ENCODE measurements at places on chromosomes 13 and 19. TPM values are rescaled to one million over a fixed set of nuclear protein-coding genes. Genes with fewer than 3 reads are reported as not detected.

DNA sequence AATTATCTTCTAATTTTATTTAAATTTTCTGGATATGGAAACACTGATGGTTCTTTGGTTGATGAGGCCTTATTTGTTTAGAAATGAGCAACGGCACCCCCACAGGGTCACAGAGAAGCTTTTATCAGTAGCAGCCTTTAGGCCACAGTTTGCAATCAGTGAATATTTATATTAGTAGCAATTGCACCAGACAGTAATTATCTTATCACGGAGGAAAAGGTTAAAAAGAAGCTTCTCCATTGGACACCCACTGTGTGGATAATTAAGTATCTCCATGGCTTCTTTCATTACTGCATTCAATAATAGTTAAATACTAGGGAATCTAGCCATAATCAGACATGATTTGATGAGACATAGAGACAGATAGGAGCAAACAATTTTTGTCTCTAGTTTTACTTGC lies 2099.2 kb upstream of the PCDH20 start:
- no peak overlapping the region for H3K27ac ChIP-seq
- no peak for DNase-seq
- H3K36me3 ChIP-seq = no peaks in the 10 kb centered on the region
- H3K27me3 ChIP-seq = no peaks in the 10 kb centered on the region

DNA sequence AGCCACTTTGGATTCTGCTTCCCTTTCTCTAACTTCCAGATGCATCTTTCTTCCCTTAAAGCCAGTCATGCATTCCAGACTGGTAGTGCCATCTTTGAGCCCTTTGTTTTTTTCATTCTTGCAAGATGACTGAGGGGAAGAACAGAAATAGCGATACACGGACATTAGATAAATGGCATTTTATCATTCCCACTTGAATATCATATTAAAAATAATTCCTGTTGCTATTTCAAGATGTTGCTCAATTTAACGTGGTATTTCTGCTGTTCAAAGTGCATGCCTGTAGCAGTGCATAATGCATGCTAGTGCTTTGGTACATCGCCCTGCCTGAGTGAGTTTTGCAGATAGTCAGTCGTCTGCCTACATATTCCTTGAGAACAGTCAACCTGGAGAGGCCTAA lies 140.6 kb upstream of the FRY start:
- no peak for DNase-seq
- H3K4me3 ChIP-seq = no peak overlapping the region
- H3K4me1 ChIP-seq = peaks cover 3% of the 10 kb centered on the region
- H3K27me3 ChIP-seq = no peaks in the 10 kb centered on the region

DNA sequence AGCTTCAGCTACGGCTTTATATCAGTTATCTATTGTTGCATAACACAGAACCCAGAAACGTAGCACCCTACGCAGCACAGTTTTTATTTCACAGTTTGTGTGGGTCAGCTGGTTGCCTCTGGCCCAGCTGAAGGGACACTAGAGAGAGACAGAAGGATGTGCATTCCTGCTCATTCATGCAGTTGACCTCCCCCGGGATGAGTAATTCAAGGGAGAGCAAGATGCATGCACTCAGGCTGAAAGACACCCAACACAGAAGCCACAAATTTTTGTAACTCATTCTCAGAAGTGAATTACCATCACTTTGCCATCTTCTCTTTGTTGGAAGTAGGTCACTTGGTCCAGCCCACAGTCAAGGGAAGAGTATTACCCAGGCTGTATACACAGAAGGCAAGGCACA lies 89.5 kb downstream of the EFNB2 start:
- H3K36me3 ChIP-seq = no peaks in the 10 kb centered on the region
- no peaks in the 10 kb centered on the region for H3K4me1 ChIP-seq
- DNase-seq = no peak
- peaks cover 2% of the 10 kb centered on the region for H3K27me3 ChIP-seq
- H3K27ac ChIP-seq = no peak overlapping the region
- no peak overlapping the region for H3K4me3 ChIP-seq

DNA sequence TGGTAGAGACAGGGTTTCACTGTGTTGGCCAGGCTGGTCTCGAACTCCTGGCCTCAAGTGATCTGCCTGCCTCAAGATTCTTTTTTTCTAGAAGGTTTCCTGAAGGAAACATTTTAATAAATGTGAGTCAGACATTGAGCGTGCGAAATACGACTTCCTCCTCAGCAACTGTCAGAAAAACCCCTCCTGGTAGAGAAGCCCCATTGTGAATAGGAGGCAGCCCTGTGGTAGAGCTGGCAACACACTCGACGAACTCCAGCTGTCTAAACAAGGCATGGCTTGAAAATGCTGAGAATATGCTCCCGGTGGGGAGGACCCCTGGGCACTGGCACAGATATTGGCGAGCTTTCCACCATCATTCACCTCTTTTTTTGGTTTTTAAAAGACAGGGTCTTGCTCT lies 9.8 kb downstream of the ZNF333 start:
- H3K4me1 ChIP-seq = no peaks in the 10 kb centered on the region
- no peaks in the 10 kb centered on the region for H3K27me3 ChIP-seq
- no peak overlapping the region for H3K27ac ChIP-seq
- H3K4me3 ChIP-seq = no peak overlapping the region
- no peak for DNase-seq

- no peak overlapping the region for H3K4me3 ChIP-seq
- peaks cover 3% of the 10 kb centered on the region for H3K4me1 ChIP-seq
- H3K27me3 ChIP-seq = no peaks in the 10 kb centered on the region
Observed at GRCh38 chr13:43664700-43665191, 122.0 kb downstream of the ENOX1 start.

- peaks cover 8% of the 10 kb centered on the region for H3K4me1 ChIP-seq
- H3K36me3 ChIP-seq = peaks cover 3% of the 10 kb centered on the region
- no peak for DNase-seq
- H3K4me3 ChIP-seq = no peak overlapping the region
- H3K27me3 ChIP-seq = peaks cover 42% of the 10 kb centered on the region
Observed at GRCh38 chr13:99040536-99041131, 62.8 kb upstream of the DOCK9 start.

DNA sequence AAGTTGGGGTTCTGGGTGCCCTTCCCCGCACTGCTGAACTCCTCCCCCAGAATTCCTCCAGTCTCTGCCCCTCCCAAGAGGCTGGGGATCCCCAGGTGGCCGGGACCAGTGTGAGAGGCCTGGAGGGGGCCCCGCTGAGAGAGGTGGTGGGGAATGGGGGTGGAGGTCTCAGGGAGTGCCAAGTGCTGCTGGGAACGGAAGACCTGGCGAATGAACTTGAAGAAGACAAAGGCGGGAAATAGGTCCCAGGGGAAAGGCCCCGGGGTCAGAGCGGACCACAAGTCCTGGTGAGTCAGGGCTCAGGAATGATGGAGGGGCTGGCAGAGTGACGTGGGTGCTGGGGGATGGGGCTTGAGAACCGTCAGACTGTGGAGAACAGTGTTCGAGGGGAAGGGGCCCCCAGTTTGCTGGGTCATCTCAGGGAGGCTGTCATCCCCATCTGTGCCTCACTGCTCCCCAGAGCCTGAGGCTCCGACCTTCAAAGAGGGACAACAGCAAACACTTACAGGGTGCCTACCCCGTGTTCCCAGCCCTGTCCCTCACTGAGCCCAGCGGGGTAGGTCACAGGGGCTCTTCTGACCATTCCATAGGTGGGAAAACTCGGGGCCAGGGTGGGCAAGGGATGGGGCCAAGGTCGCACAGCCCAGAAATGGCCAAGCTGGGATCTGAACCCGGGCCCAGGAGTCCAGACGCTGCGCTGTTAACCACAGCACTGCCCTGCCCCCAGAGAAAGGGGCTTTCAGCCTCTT lies 16.0 kb upstream of the SEMA6B start:
- H3K36me3 ChIP-seq = no peaks in the 10 kb centered on the region
- no peak overlapping the region for H3K4me3 ChIP-seq
- H3K27me3 ChIP-seq = peaks cover 48% of the 10 kb centered on the region
- peaks cover 3% of the 10 kb centered on the region for H3K4me1 ChIP-seq
- no peak for DNase-seq

GRCh38 chr13:78137404-78138142 lies 218.9 kb upstream of the EDNRB start:
- peak; percentile 18 for DNase-seq
- H3K27me3 ChIP-seq = peaks cover 5% of the 10 kb centered on the region
- H3K4me1 ChIP-seq = peaks cover 5% of the 10 kb centered on the region
- no peaks in the 10 kb centered on the region for H3K36me3 ChIP-seq
- peak overlapping the region; percentile 79 for H3K4me3 ChIP-seq

GRCh38 chr13:35797991-35798390 lies 321.5 kb upstream of the MAB21L1 start:
- no peaks in the 10 kb centered on the region for H3K4me1 ChIP-seq
- H3K27me3 ChIP-seq = no peaks in the 10 kb centered on the region
- no peak overlapping the region for H3K27ac ChIP-seq
- no peak overlapping the region for H3K4me3 ChIP-seq
- no peak for DNase-seq

- H3K27ac ChIP-seq = no peak overlapping the region
- H3K4me3 ChIP-seq = no peak overlapping the region
- DNase-seq = no peak
- H3K4me1 ChIP-seq = no peaks in the 10 kb centered on the region
Observed at GRCh38 chr19:9610484-9611113, 10.4 kb downstream of the ZNF561 start.

- no peaks in the 10 kb centered on the region for H3K4me1 ChIP-seq
- H3K4me3 ChIP-seq = no peak overlapping the region
- no peaks in the 10 kb centered on the region for H3K36me3 ChIP-seq
- no peak overlapping the region for H3K27ac ChIP-seq
Observed at GRCh38 chr19:29450812-29451211, 75.0 kb upstream of the VSTM2B start.

DNA sequence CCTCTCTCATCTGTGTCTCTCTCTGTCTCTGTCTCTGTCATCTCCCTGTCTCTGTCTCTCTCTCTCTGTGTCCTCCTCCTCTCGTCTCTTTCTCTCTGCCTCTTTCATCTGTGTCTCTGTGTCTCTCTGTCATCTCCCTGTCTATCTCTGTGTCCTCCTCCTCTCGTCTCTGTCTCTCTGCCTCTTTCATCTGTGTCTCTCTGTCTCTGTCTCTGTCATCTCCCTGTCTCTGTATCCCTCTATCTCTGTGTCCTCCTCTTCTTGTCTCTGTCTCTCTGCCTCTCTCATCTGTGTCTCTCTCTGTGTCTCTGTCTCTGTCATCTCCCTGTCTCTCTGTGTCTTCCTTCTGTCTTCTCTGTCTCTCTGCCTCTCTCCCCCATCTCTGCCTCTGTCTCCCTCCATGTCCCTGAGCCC lies 551 bp upstream of the EBI3 start:
- H3K4me1 ChIP-seq = peaks cover 24% of the 10 kb centered on the region
- H3K27me3 ChIP-seq = no peaks in the 10 kb centered on the region
- no peak for DNase-seq
- H3K36me3 ChIP-seq = peaks cover 16% of the 10 kb centered on the region

Gene IGFL3
- total RNA-seq = not detected

Gene HSD11B1L
- total RNA-seq = 1.4 TPM

Gene MOB3A
- total RNA-seq = 179 TPM

Gene KBTBD7
- total RNA-seq = 6.4 TPM
